ENCODE measurements at places on chromosomes 5 and 9.

- no peak for DNase-seq
Measured at GRCh38 chr9:89842267-89842768, 237.5 kb downstream of the GADD45G start.

DNA sequence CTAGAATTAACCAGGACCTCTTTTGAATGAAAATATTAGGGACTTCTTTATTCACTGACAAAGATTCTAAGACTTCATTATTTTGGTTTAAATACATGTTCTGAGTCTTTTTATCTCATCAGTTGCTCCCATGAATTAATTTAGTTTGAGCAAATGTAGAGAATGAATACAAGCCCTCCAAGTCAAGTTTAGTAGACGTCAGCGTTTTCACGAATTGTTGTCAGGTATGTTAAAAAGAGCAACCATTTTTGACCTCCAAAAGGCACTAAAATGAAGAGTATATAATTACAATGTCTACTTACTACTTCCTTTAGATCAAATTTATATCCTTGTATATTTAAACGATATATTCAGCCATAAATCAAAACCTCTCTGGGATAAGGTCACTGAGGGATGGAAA, 809.3 kb upstream of the CDH6 start:
- DNase-seq: no peak

- DNase-seq: no peak
Measured at GRCh38 chr5:95572016-95572415, 17.1 kb downstream of the ARSK start.

GRCh38 chr5:55327281-55327680, 19.5 kb downstream of the MTREX start:
- no peak for DNase-seq

GRCh38 chr9:97310023-97310422, 2.6 kb downstream of the CCDC180 start:
- DNase-seq: no peak

GRCh38 chr9:87516222-87516925, 18.7 kb downstream of the DAPK1 start:
- DNase-seq: peak; percentile 91

DNA sequence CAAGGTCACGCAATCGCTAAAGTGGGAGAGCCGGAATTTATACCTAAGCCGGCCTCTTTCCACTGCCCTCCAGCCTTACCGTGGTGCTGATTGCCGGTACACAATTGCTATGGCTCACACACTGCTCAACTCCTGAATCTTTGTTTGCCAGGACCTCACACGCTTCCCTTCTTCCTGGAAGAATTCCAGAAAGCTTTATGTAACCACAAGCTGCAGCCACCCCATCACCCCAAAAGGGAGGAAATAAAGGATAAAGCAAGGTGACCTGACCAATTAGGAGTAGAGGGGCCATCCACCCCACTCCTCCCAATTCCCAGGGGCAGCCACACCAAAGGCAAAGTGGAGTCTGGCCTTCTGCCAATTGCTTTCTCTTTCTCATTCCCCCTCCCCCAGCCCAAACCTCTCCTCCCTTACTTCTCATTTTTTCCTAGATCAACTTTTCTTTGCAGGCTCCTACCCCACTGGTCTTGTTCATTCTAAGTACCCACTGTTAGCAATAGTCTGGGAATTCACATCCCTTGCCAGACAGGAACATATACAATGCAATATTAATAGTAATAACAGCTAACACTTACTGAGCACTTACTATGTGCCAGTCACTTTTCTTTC, 18.0 kb upstream of the CDC23 start:
- DNase-seq: peak; percentile 54

DNA sequence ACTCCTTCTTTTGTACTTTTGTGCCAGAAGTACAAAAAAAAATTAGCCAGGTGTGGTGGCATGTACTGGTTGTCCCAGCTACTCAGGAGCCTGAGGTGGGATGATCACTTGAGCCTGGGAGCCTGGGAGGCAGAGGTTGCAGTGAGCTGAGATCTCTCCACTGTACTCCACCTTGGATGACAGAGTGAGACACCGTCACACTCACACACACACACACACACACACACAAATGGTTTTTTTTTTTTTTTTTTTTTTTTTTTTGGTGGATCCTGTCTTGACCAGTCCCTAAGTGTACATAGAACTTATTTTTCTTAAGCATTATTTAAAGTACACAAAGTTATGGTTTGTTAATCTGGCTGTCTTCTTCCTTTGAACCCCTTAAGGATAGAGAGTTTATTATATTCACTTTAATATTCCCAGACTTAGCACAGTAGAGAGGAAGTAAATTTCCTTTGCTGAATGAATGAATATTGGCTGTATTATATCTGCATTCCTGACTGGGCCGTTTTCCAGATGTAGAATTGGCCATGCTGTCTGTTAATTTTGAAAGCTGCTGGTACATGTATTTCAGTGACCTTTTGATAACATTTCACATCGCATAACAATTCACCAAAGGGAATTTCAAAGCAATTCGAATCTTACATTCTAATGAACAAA, 429.0 kb upstream of the ZNF608 start:
- DNase-seq: no peak

GRCh38 chr9:110619831-110620230, 40.3 kb upstream of the SVEP1 start:
- no peak for DNase-seq

DNA sequence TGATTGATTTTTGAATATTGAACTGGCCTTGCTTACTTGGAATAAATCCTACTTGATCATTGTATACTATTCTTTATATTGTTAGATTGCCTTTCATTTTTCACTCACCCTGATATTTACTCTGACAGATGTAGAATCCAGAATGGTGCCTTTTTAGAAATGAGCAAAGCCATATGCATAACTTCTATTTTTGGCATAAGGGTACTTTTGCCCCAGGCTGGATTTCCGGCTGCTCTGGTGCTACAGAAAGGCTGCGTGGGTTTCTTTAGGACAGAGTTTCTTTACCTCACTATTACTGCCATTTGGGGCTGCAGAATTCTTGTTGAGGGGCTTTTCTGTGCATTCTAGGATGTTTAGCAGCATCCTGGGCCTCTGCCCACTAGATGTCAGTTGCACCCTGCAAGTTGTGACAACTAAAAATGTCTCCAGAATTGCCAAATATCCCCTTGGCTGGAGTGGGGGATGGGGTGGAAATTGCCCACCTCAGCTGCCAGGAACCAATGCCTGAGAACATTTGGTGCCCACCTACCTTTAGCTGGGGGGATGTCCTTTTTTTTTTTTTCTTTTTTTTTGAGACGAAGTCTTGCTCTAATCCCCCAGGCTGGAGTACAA, 50.1 kb downstream of the SLC36A1 start:
- DNase-seq: peak; percentile 7

DNA sequence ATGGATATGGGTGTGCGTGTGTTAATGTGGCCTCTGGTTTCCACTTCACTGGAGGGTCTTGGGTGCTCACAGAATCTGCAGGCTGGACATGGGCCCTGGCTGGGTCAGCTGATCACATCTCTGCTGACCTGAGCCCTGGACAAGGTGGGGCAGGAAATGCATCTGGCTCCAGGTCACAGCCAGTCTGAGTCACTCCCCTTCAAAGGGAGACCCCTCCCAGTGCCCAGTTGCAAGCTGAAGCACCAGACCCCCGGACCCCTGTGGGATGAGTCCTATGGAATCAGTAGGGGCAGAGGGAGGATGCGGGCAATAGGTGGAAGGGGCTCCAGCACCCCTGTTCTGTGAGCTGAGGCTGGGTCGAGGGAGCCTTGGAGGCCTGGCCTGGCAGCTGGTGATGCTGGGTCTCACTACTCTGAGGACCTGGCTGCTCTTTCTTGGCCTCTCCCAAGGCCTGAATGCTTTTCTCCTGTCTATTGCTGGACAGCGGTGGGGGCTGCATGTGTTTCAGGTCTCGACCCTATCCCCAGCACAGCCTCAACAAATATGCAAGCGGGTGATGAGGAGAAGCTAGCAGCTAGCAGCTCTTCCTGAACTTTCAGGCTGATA, 54.5 kb downstream of the PHF2 start:
- DNase-seq: no peak

- no peak for DNase-seq
Measured at GRCh38 chr9:32823551-32823950, 40.2 kb downstream of the TMEM215 start.

Measured in hematopoietic multipotent progenitor cell treated with erythropoietin and hydrocortisone succinate and interleukin-3 and kit ligand, for 6 days (in vitro differentiated cells).